ENCODE measurements at places on chromosomes 6 and 20. TPM values are rescaled to one million over a fixed set of nuclear protein-coding genes. Genes with fewer than 3 reads are reported as not detected.
A peak's percentile ranks its signal among the peaks of the same experiment; 100 is the strongest.

- no peak for DNase-seq
Measured at GRCh38 chr6:13847326-13848050, 33.1 kb upstream of the MCUR1 start.

DNA sequence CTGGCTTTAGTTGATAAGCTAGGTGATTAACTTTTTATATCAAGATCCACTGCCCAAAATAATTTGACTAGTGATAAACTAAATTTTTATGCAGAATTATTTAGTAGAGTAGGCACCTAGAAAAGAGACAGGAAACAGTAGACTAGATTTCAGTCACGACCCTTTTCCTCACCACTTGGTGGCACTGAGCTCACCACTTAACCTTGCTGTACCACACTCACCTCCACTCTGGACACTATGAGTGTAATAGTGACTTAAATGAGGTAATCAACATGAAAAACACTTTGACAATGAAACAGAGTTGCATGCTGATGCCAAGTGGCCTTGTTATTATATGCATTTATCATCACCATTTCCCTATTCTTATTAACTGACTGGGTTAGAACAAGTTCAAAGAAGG lies 730.4 kb downstream of the KIF16B start:
- DNase-seq, result no peak

GRCh38 chr6:3176562-3177355 lies 19.4 kb upstream of the TUBB2A start:
- no peak for DNase-seq

DNA sequence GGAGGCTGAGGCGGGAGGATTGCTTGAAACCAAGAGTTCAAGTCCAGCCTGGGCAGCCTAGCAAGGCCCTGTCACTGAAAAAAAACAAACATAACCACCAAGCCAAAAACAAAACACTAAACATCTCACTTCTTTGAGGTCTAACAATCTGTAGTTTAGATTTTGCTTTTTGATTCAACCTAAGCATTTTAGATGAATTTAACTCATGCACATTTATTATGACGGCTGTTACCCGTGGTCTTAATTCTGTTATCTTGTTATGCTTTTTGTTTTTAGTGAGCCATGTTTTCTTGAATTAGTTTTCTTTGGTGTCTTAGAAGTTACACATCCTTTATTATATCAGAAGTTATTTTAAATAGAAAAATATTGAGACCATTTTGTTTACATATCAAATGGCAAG lies 13.8 kb upstream of the GTSF1L start:
- DNase-seq, result no peak

DNA sequence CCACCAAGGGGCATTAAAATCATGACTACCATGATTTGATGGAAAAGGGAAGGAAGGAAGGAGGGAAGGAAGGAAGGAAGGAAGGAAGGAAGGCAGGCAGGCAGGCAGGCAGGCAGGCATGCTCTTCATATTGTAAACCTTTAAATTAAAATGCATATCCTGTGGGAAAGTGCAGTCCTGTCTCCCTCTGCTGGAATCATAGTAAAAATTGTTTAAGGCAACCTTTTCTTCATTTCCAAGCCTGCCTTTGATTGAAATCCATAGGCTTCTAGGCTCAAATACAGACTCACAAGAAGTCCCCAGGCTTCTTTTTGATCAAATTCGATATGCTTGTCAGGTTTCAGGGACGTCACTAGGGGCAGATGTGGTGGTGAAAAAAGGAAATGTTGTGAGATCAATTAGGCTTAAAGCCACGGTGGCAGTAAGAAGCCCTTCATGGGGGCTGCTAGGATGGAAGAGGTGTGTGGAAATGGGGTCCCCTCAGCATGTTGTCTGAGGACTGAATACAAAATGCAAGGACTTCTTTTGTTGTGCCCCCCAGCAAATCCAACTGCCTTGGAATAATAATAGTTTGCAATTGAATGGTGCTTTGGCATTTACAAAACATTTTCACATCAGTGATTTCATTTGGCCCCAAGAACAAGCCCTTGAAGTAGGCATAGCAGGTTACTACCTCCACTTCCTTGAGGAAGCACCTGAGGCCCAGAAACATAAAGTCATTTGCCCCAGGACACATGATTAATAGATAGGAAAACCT lies 25.6 kb upstream of the GABRR1 start:
- DNase-seq, result peak; percentile 8

DNA sequence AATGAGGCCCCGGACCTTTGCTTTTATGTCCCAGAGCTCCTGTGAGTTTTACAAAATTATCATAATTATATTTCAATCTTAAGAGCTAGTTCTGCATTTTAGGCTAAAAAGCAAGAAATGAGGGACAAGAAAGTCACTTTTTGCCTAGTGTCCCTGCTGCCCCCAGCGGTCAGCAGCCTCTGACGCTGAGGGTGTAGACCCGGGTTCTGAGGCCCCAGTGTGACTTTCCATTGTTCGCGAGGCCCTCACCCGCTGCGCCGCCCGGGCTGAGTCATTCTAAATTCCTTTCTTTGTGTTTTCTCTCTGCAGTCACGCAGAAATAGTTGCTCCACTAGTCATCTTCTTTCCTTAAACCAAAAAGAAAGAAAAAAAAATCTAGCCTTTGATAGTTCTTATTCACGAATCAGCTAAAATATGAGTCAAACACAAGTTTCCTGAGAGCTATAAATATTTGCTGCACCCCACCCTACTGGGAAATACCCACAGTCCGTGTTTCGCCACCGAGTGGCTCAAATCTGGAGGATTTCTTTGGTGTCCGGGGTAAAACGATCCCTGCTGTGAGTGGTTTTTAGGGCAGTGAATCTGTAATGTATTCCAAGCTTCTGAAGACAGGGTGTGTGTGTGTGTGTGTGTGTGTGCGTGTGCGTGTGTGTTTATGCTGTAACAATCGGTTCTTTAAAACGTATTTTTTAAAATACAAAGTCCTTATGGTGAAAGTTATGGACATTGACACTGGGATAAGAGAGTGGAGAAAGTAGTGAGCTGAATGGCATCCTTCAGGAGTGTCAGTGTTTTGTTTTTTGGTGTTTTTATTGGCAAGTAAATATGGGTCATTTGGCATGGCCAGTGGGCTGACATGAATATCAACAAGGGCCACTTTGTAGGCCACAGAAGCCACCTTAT lies 59.7 kb upstream of the EEF1A1 start:
- peak; percentile 32 for DNase-seq

GRCh38 chr6:168649209-168649608 lies 208.2 kb downstream of the SMOC2 start:
- no peak for DNase-seq

- no peak for DNase-seq
Measured at GRCh38 chr6:56541030-56541600, 101.6 kb downstream of the DST start.

DNA sequence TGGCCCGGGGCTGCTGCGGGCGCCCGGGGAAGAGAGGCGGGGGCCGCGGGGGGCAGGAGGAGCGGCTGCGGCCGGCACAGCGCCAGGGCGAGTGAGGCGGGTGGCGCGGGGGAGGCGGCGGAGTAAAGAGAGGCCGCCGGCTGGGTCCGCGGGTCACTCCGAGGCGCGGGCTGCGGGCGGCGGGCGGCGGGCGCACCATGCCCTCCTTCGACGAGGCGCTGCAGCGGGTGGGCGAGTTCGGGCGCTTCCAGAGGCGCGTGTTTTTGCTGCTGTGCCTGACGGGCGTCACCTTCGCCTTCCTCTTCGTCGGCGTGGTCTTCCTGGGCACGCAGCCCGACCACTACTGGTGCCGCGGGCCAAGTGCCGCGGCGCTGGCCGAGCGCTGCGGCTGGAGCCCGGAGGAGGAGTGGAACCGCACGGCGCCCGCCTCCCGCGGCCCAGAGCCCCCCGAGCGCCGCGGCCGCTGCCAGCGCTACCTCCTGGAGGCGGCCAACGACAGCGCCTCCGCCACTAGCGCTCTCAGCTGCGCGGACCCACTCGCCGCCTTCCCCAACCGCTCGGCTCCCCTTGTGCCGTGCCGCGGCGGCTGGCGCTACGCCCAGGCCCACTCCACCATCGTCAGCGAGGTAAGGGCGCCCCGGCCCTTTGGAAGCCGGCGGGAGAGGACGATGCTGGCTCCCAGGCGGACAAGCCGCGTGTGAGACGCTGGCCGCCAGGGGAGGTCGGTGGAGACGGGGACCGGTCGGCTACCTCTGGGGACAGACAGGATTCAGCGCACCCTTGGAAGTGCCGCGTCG lies at the start of gene SLC22A3:
TSS of gene SLC22A3 (plus strand) at position 156 of the 797 bp plus-strand sequence. CDS start at position 198, 42 bp downstream.
- DNase-seq, result no peak

GRCh38 chr6:120496661-120497060 lies 837.6 kb downstream of the TBC1D32 start:
- DNase-seq, result no peak

- no peak for DNase-seq
Measured at GRCh38 chr6:109019911-109020310, 74.7 kb downstream of the SESN1 start.

DNA sequence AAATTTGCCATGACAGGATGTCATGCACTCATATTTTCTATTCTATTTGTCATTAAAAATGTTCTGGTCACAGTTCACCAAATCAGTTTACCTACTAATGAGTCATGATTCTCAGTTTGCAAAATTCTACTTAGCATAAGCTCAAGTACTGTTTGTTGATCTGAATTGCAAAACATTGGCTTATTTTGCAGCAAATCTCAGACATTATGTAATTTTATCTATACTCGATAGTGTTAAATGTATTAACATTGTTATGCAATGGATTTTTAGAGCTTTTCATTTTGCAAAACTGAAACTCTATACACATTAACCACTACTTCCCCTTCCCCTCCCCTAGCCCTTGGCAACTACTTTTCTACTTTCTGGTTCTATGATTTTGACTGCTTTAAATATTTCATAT lies 213.8 kb upstream of the ZFP64 start:
- DNase-seq, result peak; percentile 63

DNA sequence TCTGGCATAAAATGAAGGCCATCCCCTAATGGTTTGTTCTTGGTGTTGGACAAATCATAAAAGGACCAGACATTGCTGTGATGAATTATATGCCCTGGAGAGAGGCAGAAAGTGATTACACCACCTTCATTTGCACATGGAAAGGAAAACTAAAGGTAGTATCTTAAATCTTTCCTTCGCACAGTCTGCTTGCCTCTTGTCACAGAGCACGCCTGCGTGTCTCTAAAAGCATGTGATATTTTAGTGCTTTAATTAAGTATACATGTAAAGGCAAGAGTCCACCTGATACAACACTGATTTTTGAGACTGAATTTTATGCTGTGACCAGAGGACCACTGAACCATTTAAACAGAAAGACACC lies 28.8 kb upstream of the PLAGL1 start:
- DNase-seq, result no peak

DNA sequence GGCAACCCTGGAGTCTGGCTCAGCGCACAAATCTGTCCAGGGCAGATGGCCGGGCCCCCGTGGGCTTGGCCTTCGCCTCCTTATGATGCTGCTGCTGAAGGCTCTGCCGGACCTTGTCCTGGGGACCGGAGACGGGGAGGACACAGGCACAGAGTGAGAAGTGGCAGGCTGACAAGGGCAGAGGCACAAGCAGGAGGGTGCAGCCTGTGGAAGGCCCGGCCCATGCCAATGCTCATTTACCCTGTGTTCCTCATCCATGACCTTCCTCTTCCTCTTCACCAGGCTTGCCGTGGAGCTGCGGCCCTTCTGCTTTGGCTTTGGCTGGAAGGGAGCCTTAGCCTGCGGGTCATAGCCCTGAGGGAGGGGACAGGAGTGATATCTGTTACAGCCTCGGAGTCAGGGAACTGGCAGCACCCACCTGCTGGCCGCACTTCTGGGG lies 2.4 kb downstream of the B3GALT4 start:
- DNase-seq, result no peak

GRCh38 chr20:14838663-14839628 lies 501.5 kb upstream of the FLRT3 start:
- DNase-seq, result no peak

DNA sequence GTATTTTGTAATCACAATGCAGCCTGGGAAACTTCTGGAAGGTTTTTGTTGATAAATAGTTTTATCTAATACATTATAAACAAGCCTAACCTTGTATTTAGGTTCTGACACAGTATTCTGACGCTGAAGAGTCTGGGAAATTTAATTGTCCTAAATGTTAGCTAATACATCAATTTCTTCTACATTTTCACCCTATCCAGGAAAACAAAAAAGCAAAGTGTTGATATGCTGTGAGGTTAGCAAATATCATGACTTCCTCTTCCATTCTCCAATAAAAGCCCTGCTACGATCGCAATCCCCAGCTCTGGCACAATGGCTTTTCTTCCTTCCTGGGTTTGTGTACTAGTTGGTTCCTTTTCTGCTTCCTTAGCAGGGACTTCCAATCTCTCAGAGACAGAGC lies at the start of gene C6orf58:
TSS of gene C6orf58 (plus strand) at position 301 of the 400 bp plus-strand sequence. CDS start at position 313, 12 bp downstream.
- DNase-seq, result no peak

- no peak for DNase-seq
Measured at GRCh38 chr20:1323830-1324597, 4.9 kb downstream of the SDCBP2 start.

DNA sequence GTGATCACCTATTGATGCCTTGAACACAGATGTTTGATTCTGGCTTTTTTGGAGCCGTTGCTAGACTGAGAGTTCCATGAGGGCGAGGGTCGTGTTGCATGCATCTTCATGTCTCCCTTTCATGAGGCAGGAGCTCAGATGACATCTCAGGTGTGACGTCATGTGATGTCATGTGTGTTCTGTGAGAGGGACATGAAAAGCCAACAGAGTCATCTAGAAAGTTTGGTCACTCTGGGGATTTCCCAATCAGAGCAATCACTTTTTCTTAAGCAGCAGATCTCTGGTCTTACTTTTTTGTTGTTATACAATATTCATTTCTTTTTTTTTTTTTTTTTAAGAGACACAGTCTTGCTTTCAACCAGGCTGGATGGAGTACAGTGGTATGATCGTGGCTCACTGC lies 411.8 kb downstream of the PREX1 start:
- DNase-seq, result no peak

DNA sequence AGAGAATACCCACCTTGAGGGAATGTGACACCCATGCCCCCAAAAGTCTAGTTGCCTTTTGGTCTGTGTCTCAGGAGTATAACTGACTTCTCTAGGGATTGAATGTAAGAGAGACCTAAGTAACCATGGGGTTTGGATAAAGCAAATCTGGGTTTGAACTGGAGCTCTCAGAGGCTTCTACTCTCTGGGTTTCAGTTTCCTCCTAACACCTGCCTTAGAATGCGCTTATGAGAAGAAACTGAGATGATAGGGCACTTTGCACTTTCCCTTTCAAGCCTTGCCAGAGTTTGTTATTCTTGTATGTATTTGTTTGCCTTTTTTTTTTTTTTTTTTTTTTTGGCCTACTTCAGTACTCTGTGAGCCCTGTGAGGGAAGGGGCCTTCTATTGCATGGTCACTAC lies 19.4 kb downstream of the SDHAF4 start:
- DNase-seq, result no peak

DNA sequence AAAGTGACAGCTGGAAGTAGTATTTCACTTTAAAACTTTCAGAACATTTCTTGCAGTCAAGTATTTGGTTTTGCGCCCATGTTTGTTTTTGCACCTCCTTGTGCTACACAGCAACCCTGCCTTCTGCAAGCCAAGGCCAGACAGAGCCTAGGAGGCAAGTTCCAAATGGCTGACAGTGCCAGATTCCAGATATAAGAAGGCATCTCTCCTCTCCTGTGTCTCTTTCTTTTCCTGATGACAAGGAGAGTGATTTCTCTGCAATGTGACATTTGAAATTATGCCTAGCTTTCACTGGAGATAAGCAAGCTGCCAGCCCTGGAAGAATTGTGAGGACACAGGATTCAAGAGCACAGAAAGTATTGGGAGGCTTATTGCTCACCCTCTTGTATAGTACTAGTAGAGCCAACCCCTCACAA lies 149.1 kb upstream of the TENT5A start:
- no peak for DNase-seq

Gene CTNNBL1
- polyA plus RNA-seq, result 95.8 TPM

Gene PPP1R14C
- polyA plus RNA-seq, result 0.24 TPM

Gene AVP
- polyA plus RNA-seq, result not detected

Gene CST2
- not detected for polyA plus RNA-seq

Gene SLC12A5
- 0.83 TPM for polyA plus RNA-seq

Gene LY6G5C
- polyA plus RNA-seq, result 7.9 TPM

Gene ZBTB46
- polyA plus RNA-seq, result 0.06 TPM

Gene HLA-DQA1
- 1.6 TPM for polyA plus RNA-seq

Gene ARMH2
- not detected for polyA plus RNA-seq

Gene CUL9
- 10.3 TPM for polyA plus RNA-seq
